ENCODE measurements at places on chromosomes 1 and 21. TPM values are rescaled to one million over a fixed set of nuclear protein-coding genes. Genes with fewer than 3 reads are reported as not detected.

GRCh38 chr1:72635719-72636118 is 353.4 kb upstream of the NEGR1 start:
- no peak for DNase-seq

GRCh38 chr1:212683357-212683722 is 16.3 kb downstream of the BATF3 start:
- peak; percentile 94 for DNase-seq

- no peak for DNase-seq
Measured at GRCh38 chr1:246801241-246802020, 77.2 kb downstream of the SCCPDH start.

ETNK2 gene
- 1.4 TPM for total RNA-seq

DNA sequence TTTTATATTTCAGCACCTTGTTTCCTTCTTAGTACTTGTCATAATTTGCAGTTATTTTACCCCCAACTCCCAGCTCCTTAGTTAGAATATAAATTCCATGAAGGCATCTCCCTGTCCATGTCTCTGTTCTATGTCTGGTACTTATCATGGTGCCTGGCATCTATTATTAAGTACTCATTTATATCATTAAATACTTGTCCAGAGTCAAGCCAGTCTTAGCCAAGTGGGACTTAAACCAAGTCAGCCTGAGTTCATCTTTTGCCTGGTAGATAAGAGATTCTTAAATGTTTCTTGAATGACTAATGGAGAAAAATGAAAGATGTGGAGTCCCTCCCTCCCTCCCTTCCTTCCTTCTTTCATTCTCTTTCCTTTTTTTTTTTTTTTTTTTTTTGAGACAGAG is 9.4 kb downstream of the SLC25A44 start:
- DNase-seq = no peak

- DNase-seq = no peak
Measured at GRCh38 chr1:17084787-17085186, 31.0 kb upstream of the SDHB start.

LAMC2 gene
- total RNA-seq = not detected

CLEC20A gene
- not detected for total RNA-seq

RHD gene
- total RNA-seq = not detected

RIPPLY3 gene
- not detected for total RNA-seq

PARK7 gene
- total RNA-seq = 539 TPM

DNA sequence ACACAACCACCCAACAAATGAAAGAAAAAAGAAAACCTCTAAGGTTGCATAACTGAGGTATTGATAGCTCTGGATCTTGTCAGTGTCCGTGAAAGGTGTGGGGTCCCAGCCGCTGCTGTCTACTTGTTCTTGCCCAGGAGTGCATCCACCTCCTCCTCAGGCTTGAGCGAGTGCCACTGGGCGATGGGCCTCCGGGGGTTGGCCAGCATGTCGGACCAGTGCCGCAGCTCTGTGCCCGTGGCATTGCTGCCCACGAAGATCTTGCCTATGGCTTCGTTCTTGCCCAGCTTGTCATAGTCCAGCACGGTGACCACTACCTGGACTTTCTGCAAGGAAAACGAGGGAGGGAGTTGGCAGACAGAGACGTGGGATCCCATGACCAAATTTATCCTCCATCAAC is 113.6 kb downstream of the SYT2 start:
- no peak for DNase-seq

GRCh38 chr1:154859786-154860155 is 10.3 kb downstream of the KCNN3 start:
- DNase-seq = no peak

PLA2G2F gene
- total RNA-seq = not detected

DNA sequence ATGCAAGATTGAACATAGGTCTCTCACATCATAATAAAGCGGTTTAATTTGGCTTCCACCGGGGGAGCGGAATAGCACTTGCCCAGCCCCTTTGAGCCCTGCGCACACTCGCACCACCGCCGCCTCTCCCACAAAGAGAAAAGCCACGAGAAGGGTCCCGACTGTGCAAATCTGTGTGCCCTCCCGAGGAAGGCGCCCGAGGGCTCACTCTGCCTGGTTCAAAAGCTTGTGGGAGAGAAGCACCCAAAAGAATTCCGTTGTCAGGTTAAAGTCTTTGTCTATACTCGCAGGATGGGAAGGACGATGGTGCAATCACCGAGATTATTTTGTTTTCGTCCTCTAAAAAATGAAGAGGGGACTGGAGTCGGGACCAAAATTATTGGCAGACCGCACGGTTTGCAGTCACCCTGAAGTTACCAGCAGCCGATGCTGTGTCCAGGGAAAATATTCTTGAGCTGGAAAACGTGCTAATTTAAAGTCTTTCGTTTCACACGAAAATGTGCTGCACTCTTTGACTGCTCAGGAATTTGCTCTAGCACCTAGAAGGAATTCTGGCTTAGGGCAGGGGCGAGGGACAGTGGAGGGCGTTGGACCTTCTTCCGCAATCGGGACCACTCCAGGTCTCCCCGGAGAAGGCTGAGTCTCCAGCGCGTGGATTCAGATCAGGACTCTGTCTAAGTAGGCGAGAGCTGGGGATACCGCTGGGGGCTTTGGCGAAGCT is 6.6 kb upstream of the SIM2 start:
- no peak for DNase-seq

- no peak for DNase-seq
Measured at GRCh38 chr1:193019442-193020026, 39.6 kb downstream of the UCHL5 start.

DNA sequence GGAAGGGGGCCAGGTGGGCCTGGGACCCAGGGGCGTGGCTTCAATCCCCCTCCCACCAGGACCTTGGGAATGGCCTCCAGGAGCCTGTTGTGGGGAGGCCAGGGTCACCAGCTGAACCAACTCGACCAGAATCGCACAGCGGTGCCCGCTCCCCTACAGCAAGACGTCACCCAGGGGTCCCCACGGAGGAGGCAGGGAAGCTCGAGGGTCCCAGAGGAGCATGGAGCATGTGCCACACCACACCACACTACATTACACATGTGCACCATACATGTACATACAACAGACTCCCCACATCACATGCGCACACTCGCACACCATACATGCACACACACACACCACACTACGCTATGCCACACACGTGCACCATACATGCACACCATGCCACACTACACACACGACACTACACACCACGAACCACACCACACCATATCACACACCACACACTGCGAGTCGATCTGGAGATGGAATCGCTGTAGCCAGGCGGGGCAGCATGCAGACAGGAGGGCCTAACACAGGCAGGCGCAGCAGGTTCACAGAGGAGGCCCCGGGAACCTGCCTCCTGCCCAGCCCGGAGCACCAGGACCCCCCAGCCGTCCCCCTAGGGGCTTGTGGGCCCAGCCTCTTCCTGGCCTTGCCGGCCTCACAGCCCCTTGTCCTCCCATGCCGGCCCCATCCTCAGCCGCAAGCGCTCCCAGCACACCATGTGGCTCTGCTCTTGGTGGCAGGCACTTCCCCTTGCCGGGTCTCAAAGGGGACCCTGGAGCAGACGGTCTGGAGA is 596 bp downstream of the ITGB2 start:
- no peak for DNase-seq

C1QC gene
- not detected for total RNA-seq

WNT4 gene
- total RNA-seq = not detected

DNA sequence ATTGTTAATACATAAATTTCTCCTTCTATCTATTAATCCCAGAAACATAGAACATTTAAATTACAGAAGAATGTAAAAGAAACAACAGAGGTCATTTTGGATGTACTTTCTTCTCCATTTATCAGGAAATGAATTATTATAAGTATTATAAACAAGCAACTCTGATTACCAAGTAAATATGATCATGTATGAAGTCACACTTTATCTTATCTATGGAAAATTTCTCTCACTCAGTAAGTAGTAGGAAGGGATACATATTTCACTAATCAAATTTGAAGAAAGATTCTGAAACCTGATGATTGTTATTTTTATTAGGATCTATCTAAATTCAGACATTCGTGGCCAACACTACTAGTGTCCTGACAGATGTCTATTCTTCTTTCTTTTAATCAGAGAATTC is 770.7 kb downstream of the LTN1 start:
- DNase-seq = no peak

PLA2G2A gene
- total RNA-seq = not detected

GRCh38 chr1:218711001-218711400 is 365.9 kb downstream of the TGFB2 start:
- no peak for DNase-seq

DNA sequence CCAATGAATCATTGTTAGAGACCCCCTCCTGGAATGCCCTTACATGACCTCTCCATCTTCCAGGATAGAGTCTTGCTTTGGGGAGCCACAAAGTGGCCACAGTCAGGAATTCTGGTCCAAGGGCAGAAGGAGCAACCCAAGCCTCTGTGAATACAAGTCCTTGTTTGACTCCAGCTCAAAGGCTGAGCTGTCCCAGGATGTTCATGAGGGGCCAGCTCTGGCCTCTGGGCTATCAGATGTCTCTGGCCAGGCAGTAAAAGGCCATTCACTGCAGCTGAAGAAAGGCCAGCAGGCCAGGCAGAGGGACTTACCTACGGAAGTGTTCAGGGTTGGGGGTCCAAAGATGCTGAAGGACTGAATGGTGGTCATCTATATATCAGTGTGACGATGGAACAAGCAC is 98.3 kb upstream of the IPO9 start:
- no peak for DNase-seq

- DNase-seq = no peak
Measured at GRCh38 chr1:94324178-94324544, 86.8 kb upstream of the ARHGAP29 start.

GRCh38 chr21:21858502-21859334 is 860.5 kb downstream of the NCAM2 start:
- DNase-seq = no peak

GRCh38 chr1:19460535-19461219 is 24.7 kb downstream of the CAPZB start:
- peak; percentile 48 for DNase-seq

GRCh38 chr1:82510431-82510830 is 709.7 kb downstream of the ADGRL2 start:
- no peak for DNase-seq

GRCh38 chr1:185289880-185290279 is 27.2 kb downstream of the IVNS1ABP start:
- no peak for DNase-seq

- no peak for DNase-seq
Measured at GRCh38 chr1:71228241-71228640, 147.4 kb upstream of the ZRANB2 start.

GRCh38 chr1:3384407-3384806 is 70.1 kb upstream of the ARHGEF16 start:
- no peak for DNase-seq

DNA sequence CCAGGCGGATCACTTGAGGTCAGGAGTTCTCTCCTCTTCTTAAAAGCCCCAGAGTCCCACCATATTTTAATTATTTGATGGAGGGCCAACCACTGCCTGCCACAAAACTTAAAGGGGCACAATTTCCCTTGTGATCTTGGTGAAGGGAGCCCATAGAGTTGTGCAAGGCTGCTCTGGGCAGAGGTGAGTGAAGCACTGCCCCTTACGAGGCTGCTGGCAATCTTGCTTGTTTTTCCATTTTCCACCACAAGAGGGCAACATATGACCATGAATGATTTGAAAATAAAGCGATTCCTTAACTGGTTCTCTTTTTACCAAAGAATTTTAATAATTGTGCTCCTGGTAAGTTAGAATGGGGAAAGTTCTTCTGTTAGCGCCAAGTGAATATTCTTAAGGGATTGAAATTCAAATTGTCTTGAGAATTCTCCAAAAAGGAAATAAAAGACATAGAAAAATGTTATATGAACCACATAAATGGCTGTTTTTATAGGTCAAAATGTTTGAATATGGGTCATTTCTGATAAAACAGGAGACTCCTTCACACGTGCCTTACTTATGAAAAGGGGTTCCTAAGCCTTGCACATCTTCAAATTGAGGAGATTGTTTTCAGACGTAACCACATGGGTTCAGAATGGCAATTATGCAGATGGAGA is 22.7 kb downstream of the PGM1 start:
- peak; percentile 68 for DNase-seq

DNA sequence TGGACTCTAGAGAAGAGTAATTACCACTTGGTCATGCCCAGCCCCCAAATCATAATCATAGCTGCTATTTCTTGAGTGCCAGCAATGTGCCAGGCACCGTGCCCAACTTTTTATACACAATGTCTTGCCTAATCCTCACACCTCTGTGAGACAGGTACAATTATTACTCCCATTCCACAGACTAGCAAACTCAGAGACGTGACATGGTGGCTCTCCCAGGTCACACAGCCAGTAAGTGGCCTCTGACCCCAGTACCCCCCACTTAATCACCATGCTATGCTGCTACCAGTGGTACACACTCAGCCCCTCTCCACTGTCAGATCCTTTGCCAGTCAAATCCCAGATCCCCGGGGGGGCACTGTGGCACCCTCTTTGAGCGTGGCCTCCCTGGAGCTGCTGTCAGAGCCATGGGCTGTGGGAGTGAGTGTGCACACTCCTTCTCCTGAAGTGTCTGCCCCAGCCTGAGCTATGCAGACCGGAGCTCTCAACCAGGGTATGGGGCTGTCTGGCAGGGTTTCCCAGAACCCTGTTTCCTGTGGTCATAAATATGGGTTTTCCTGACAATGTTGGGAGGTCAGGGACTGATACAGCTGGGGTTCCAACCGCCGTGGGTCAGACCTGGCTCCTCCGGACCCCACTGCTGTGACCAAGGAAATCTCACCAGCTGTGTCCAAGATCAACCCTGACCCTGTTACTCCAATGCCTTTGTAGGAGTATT is 51.8 kb downstream of the LACTBL1 start:
- DNase-seq = no peak

DNA sequence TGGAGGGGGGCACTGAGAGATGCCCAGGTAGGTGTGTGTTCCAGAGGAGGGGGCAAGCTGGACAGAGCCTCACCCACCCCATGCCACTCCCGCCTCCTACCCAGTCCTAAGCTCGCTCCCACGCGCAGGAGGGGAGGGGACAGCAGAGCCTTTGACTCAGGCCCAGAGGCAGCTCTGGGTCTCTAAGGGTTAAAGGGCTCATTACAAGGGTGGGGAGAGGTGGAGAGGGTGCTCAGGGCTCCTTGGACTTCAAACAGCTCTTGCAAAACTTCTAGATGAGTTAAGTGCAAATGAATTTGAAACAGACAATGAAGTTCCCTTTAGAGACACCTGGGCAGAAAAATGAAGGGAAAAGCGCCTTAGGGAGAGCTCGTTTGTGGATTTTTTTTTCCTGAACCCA is 104.2 kb upstream of the CASZ1 start:
- no peak for DNase-seq

- DNase-seq = no peak
Measured at GRCh38 chr1:171814692-171815091, 26.6 kb upstream of the DNM3 start.

DNA sequence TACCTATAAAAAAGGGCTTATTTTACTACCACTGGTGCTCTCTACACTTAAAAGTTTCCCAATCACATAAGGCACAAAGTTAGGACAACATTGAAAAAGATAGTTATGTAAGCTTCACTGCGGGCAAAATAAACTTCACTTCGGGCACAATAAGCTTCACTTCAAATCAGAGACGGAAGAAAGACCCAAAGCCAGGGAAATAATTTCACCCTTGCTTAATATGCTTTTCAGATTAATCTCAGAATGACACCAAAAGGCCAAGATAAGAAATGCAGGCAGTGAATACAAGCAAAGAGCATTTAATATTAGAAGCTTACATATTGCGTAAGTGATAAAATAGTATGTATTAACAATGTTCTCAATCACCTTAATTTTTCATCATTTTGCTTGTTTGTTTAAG is 444.2 kb downstream of the SETD4 start:
- DNase-seq = no peak
